ENCODE measurements at places on chromosomes 11 and 22.

DNA sequence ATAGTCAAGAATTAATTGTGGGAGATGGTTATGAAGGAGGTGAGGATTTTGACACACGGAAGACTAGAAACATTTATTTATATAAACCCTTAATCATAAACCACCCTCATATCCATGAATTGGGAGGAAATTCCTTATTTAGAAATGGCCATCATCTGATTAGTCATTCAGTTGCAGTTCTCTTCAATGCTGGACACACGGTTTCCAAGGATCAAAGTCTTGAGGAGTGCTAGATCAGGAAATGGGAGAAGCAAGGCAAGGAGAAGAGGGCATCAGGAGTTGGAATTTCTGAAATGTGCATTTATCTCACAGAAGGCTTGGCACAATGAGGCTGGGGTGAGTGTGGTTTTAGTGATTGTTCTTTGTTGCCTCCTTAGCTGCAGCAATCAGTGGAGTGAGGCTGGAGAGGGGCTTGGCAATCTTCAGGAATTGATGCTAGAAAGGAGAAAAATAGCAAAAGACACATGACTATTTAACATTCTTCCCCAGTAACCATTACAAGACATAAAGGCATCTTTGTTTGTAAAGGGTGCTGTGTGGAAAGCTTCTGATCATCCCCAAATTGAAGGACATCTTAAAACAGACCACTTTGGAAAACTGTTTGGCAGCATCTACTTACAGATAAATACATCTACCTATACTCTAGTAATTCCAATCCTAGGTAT, 21.6 kb upstream of the GDPD4 start:
- no peak for DNase-seq

DNA sequence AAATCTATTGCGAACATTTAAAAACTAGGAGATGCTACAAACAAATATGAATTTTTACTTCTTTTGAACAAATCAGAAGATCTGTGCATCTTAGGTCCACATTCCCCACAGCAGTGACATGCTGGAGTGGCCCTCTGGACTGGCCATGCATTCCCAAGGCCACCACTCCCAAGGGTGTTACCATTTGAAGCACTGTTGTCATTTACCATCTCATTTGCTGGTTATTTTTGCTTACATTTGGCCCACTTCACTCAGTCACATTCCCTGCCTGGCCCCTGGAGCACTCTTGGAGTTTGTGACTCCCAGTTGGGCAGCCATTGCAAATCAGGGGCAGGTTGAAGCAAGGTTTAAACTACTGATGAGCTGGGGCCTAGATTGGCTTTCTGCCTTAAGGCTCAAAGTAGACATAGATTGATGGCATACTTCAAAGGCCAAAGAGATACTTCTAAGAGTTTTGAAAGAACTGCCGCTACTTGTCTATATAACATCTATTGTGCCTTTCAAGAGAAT, 8.5 kb upstream of the ZNRF3 start:
- no peak for DNase-seq

DNA sequence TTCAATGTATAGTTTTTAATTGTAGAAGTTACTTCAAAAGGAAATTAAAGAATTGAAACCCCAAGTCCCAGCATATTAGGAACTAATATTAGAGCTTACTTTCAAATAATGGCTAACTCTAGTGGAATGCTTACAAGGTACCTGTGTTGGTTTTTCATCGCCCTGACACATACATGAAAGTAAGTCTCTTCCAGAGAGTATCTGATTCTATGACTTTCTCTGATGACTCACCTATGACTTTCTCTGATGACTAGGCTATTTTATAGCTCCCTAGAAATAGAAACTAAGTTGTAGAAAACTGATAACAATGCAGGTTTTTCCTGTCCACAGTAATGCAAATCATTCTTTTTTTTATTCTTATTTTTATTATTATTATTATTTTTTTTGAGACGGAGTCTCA, 33.6 kb upstream of the MMP7 start:
- no peak for DNase-seq

GRCh38 chr22:21055880-21056319, 10.2 kb downstream of the LRRC74B start:
- DNase-seq: no peak

- no peak for DNase-seq
These were observed 13.1 kb downstream of the MGAT3 start for GRCh38 chr22:39469681-39470450.

DNA sequence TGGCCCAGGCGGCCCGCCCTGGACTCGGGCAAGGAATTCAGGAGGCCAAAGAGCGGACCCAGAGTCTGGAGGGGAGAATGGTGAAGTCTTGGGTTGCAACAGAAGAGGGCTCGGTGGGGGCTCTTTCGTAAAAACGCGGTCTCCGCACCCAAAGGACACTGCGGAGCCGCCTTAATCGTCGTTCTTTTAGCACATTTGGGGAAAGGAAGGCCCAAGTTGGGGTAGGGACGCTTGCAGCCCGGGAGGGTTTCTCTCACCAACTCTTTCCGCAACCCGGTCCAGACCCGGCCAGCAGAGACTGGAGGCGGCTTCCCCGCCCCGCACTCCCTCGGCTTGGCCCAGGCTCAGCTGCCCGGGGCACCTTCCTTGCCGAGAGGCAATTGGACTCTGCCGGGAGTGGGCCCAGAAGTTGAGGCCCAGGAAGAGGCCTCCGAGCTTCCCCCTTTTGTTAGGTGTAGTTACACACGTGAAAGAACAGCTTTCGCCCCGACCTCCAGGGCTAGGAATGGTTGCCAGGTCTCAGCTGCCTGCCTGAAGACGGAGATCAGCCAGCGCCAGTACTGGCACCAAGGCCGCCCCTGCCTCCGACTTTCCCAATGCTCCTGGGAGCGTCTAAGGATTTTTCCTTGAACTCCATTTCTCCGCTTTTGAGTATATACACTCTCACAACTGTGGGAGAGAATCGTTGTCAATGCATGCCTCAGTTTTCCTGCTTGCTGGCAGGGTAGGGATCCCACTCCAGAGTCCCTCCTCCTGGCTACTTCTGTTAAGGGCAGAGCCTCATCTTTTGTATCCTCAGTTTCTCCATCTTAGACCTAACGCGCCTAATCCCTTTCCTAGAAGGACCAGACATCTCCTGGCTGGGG, 3.7 kb downstream of the ALX4 start:
- no peak for DNase-seq

DNA sequence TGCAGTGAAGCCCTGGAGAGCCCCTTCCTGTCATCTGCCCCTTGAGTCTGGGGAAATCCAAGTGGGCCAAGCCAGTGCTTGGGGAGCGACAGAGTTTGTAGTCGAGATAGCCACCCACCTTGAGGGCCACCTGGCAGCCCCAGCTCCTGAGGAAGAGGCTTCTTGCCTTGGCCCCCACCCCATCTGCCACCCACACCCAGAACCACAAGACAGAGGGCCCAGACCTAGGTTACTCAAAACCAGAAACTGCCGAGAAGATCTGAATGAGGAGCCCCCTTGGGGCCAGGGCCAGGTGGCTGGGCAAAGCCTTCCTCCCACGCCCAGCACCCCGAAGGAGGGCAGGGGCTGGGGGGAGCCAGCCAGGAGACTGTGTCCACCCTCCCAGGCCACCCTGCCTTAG, 18.8 kb upstream of the PRR5 start:
- no peak for DNase-seq

DNA sequence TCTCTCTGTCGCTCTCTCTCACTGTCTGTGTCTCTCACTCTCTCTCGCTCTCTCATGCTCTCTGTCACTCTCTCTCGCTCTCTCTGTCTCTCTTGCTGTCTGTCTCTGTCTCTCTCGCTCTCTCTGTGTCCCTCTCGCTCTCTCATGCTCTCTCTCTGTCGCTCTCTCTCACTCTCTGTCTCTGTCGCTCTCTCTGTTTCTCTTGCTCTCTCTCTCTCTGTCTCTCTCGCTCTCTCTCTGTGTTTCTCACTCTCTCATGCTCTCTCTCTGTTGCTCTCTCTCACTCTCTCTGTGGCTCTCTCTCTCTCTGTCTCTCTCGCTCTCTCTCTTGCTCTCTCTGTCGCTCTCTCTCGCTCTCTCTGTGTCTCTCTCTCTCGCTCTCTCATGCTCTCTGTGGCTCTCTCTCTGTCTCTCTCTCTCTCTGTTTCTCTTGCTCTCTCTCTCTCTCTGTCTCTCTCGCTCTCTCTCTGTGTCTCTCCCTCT, 33.2 kb upstream of the BRSK2 start:
- no peak for DNase-seq

DNA sequence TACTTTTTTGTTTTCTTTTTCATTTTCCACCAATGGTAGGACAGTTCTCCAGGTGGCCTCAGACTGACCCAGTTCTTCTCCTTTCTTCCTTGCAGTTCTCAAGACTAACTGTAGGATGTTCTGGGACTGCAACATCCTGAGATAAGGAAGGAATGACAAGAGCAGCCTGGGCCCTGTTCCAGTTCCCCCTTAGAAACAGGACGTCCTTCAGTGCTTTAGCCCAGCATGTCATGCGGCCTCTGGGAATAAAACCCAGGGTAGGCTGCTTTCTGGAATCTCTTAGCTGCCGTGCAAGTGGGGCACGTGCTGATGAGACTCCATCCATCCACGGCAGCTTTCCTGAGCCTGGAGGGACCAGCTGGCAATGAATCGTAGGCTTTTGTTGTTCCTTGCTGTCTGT, 24.0 kb upstream of the CADM1 start:
- no peak for DNase-seq

DNA sequence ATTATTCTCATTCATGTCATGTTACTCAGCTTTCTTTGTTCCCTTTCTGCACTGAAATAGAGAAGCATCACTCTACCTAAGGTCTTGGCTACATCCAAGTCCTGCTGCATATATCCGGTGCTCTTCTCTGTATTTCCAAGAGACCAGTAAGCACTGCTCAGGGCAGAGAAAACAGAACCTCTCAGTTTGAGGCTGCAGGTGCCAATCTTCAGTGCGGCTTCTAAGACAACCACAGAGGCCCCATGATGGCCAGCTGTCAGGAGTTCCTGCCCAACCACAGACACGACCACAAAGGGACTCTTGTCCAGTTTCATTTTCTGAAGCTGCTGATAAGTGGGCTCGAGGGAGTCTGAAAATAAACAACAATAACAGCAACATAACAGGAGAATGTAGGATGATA, 378.4 kb upstream of the PITPNB start:
- no peak for DNase-seq

DNA sequence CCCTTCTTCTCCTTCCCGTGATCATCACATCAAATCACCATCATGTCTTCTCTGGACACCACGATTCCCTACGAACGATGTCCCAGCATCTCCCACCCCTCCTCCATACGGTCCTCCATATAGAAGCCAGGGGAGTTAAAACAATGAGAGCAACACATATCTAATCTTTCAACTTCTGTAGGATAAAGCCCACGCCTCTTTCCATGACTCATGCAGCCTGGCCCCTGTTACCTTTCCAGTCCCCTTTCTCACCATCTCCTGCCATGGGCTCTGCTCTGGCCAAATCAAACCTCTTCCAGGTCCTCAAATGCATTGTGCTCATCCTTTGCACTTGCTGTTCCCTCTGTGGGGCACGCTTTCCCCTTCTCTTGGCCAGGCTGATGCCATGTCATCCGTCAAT, 23.6 kb downstream of the RPS6KA4 start:
- DNase-seq: no peak

All from CD4-positive, alpha-beta T cell (primary cell).